ENCODE measurements at places on chromosomes 5 and 9.
A peak's percentile ranks its signal among the peaks of the same experiment; 100 is the strongest.

DNA sequence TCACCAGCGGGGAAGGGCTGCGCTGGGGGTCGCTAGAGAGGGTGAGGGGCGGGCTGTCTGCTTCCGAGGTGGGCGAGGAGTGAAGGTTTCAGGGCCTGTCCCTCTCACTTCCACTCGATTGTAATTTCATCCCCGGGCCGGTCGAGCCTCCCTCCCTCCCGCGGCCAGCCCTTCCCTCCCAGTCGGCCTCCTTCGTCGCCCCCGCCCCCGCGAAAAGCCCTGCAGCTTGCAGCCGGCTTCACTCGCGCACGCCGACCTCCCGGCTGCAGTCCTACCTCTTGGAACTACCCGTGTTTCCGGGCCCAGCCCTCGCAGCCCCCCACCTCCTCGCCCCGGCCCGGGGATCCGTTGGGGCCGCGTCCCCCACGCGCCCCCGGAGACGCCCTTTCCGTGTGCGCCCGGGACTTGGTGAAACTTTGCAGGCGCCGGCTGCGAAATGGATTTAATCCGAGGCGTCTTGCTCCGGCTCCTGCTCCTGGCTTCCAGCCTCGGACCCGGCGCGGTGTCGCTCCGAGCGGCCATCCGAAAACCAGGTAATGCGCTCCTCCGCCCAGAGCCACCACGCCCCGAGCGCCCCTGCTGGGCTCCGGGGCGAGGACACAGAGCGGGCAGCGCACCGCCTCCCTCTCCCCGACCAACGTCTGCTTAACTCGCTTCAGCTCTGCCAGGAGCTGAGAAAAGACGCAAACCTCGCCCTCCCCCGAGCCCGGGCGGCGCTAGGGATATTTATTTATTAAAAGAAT lies at the start of gene EGFLAM:
TSS of gene EGFLAM (plus strand) at position 241 of the 743 bp plus-strand sequence. CDS start at position 437, 196 bp downstream.
- DNase-seq, result no peak

- DNase-seq, result no peak
Observed at GRCh38 chr5:167352801-167353200, 938.6 kb upstream of the WWC1 start.

GRCh38 chr9:83749706-83750105 lies 41.9 kb upstream of the UBQLN1 start:
- no peak for DNase-seq

GRCh38 chr9:6625363-6625762 lies 20.2 kb downstream of the GLDC start:
- DNase-seq, result no peak

- peak; percentile 50 for DNase-seq
Observed at GRCh38 chr9:38620483-38621433, at the start of gene ANKRD18A. TSS of gene ANKRD18A (minus strand) at chr9:38620596. CDS start at chr9:38620285, 311 bp downstream.

DNA sequence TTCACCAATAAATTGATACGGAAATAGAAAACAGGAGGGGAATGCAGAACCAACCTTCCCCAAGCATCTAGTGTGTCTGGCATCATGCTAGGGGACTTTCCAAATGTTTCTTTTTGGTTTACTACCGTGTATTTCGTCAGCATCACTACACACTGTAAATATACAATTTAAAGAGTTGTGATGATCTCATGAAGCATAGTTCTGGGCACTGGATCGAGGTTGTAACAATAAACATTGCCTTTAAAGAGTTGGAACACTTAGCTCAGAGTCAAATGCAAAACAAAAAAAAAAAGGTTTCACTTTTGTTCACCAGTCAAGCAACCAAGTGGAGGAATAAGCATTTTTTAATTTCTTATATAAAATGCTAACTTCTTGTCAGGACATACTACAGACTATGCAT lies 2.9 kb upstream of the SCAI start:
- DNase-seq, result no peak

GRCh38 chr5:105392122-105392709 lies 1829.6 kb upstream of the NUDT12 start:
- no peak for DNase-seq

DNA sequence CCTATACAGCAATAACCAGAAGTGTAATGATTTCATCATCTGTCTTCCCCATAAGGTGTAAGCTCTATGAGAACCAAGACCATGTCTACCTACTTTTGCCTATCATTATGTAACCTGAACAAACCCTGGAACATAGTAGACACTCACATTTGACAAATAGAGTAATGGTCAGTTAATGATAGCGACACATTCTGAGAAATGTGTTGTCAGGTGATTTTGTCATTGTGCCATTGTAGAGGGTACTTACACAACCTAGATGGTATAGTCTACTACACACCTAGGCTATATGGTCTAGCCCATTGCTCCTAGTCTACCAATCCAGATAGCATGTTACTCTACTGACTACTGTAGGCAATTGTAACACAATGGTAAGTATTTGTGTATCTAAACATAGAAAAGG lies 22.3 kb upstream of the WDR41 start:
- no peak for DNase-seq

GRCh38 chr5:9408964-9409363 lies 136.9 kb downstream of the SEMA5A start:
- DNase-seq, result no peak

DNA sequence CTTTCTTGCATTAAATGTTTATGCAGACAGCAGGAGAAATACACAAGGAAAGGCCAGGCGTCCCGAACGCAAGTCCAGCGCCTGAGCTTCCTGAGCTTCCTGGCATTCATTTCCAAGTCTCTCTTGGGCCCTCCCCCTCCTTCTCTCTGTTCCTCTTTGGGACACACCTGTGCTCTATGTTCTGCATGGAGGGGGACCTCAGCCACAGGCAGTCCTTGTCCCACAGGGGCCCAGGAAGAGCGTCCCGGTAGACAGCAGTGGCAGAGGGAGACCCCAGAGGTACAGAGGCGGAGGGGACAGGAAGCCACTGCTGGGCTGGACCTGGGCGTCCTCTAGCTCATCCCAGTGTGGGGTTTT lies 221.3 kb downstream of the C9orf50 start:
- no peak for DNase-seq

GRCh38 chr5:153831973-153832372 lies 206.7 kb downstream of the FAM114A2 start:
- peak; percentile 34 for DNase-seq

DNA sequence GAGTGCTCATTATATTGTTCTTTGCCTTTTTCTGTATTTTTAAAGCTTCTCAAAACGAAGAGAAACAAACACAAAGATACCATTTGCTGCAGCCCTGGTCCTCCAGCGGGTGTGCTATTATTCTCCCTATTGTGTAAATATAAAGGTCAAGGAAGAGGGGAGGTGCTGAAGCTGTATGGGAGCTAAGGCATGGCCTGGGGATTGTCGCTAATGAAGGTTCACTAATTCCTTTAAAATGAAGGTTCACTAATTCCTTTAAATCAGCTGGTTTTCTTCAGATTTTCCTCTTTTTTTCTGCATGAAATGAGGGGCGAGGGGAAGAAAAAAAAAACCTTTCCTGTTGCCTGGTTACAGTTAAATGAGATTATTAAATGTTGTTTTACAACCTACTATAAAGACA lies 74.5 kb upstream of the MAP1B start:
- DNase-seq, result no peak

DNA sequence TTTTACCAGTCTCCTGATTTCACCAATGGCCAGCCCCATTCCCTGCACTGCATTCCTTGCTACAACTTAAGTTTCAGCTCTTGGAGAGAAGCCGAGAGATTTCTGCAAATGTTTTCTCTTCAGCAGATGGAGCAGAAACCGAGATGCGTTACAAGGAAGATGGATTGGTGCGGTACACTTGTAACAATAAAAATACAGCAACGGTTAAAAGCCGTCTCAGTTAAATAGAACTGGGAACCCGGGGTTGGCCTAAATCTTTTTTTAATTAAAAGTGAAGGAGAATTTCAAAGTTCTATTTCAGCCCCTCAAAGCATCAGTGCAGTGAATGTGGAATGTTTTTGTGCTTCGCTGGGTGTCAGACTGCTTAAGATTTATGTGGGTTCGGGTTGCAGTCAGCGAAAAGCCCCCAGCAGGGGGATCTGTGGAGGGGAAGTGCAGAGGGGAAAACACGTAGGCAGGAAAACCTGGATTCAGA lies 19.8 kb downstream of the BRINP1 start:
- DNase-seq, result no peak

DNA sequence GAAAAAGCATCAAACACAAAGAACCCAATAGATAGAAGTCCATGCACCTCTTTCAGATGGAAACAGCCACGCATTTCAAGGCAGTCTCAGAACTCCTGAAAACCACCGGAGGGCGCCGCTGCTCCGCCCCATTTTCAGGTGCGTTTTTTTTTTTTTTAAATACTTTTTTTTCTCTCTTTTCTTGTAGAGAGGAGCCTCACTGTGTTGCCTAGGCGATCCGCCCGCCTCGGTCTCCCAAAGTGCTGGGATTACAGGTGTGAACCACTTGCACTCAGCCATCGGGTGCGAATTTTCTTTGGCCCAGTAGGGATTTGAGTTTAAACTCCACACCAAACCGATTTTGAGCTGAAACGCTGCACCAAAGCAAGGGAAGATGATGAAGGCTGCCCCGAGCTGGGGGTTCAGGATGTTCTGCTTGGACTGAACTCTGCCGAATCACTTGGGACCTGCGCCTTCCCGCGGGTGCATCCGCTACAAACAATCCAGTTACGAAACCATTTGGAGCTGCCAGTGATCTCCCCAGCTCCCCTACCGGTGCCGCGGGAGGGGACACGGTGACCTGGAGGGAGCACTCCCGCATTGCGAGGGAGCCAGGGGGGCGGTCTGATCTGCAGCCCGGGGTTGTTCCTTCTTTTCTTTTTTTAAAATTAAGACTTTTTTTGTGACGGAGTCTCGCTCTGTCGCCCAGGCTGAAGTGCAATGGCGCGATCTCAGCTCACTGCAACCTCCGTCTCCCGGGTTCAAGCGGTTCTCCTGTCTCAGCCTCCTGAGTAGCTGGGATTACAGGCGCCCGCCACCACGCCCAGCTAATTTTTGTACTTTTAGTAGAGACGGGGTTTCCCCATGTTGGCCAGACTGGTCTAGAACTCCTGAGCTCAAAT lies 1.4 kb downstream of the PTGR1 start:
- DNase-seq, result peak; percentile 69

DNA sequence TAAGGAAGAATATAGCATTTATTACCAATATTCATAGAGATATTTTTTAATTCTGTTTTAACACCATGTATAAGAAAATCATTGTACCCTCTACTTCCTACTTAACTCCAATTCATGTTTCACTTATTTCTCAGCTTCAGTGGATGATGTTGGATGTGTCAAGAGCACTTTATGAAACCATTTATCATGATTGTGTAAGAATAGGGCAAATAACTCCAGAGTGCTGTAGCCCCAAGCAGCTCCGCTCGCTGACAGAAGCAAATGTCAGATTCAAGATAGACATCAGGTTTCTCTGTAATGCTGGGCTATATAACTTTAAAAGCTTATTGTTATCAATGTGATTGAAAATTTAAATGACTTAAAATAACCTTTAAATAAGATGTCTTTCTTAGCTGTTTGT lies 50.4 kb downstream of the MAST4 start:
- no peak for DNase-seq

DNA sequence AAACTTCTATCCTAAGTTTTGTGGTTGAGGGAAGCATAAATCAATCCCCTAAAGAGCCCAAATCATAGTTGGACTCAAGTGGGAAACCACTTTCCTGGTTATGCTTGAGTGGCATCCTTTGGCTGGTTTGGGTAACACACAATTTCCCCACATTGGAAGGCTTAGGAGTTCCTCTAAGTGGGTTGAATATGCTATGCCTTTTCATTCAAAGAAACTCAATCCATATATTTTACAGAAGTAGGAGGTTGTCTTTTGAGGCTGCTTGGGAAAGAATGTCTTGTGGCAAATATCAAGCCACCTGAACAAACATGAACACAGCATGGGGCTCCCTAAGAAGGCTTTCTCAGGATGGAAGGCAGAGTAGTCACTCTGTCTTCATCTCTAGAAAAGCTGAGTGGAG lies 121.1 kb downstream of the SPATA31D1 start:
- no peak for DNase-seq

- DNase-seq, result no peak
Observed at GRCh38 chr5:154447089-154447725, 1.4 kb downstream of the SAP30L start.

DNA sequence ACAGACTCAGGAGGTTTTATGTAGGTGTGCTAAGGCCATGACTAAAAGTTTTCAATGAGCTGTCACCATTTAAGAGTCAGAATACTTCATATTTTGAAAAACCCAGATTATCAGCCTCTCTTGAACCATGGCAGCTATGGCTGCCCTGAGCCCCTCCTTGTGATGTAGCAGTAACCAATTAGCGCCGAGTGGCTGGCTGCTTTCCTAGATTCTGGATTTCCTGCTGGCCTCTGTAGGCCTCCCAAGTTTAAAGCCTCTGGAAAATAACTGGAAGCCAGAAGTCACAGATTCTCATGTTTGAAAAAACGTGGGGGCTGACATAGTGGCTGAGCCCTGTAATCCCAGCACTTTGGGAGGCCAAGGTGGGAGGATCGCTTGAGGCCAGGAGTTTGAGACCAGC lies 25.5 kb downstream of the DAB2IP start:
- no peak for DNase-seq

GRCh38 chr5:150448334-150448733 lies 1.2 kb downstream of the RPS14 start:
- no peak for DNase-seq

DNA sequence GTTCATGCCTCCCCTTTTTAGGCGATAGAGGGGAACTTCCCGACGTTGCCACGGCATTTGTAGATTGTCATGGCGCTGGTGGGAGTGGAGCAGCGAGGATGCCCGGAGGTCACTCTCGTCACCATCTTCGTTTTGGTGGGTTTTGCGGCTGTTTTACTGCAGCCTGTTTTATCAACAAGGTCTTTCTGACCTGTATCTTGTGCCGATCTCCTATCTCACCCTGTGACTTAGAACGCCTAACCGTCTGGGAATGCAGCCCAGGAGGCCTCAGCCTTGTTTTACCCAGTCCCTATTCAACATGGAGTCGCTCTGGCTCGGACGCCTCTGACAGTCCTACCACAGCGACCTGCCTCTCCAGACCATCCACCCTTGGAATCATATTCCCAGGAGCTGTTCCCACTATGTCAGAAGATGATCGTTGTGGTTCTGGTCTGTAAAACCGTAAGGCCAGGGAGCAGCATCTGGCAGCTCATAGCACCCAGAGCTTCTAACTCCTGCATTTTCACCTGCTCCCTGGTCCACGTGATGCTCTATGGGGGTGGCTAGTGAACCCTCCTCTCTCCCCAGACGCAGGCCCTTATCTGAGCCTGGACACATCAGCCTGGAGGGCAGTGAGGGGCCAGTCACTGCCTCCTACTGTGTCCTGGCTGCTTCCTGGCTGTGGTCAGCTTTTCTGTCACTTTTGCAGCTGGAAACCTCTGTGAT lies 35.1 kb upstream of the CLK4 start:
- no peak for DNase-seq

DNA sequence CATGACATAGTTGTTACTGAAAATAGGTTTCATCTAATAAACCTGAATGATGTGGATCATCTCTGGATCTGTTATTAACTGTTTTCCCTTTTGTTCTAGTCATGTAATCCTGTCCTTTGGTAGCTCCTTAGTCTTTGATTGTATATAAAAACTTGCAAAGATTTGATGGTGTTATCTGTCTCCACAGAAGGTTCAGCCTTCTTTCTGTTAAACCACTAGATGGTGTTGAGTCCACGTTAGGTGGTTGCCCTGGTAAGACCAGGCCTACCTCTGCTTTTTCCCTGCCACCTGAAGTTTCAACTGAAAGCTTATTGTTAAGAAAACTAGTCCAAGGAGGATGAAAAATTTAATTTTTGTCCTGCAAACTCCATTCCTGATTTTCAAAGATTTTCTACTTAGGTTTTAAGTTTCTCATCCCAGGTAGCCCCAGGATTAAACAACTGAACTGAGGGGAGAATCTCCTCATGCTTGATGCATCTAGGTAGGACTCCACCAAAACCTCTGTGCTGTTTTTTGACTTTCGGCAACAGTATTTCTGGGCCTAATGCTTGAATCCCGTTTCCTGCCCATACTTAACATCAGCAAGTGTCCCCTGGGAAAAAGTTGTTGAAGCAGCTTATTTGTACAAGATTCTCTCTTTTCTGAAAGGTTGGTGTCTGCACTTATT lies 68.5 kb downstream of the RICTOR start:
- DNase-seq, result peak; percentile 2

All from germinal center (tissue), 1 donor.